ENCODE measurements at places on chromosomes 1 and 21.

GRCh38 chr1:110060034-110060661, 10.3 kb downstream of the ALX3 start:
- peak; percentile 60 for DNase-seq

DNA sequence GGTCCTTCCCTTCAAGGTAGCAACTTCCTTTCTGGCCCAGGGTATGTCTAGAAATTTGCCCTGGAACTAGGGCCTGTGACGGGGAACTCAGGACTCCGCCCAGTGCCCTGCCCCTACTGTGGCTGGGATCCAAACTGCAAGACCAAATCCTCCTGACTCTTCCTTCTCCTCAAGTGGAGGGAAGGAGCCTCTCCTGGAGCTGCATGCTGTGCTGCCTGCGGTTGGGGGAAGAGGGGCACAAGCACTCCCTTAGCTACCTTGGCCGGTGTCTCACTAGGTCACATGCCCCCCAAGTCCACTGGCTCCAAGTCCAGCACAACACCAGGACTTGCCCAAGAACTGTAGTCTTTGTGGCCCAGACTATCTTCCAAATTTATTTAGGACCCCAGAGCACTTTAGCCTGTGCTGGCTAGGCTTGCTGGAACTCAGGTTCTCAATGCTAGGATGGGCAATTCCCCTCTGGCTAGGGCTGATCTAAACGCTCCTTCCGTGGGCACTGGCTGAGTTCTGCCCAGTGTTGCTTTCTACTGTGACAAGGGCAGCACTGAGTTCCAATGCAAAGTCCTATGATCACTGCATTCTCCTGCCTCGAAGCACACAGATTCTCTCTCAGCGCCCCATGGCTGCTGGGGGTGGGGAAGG, 12.2 kb downstream of the ADSS2 start:
- no peak for DNase-seq

DNA sequence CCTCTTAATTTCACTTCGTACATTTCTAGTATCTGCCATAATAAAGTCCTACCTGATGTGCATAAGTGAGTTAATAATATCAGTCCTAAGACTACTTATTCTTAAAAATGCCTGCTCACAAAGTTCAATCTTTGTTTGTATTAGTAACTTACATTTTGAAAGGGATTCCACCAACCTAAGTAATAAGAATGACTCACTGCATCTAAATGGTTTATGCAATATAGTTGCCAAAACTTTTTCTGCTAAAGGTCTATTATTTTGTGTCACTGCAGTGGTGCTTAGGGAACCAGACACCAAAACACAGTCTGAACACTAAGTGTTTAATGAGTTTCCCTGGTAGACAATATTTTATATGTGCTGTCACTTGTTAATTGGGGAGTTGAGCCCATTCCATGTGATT, 1.8 kb downstream of the ZNF669 start:
- no peak for DNase-seq

- no peak for DNase-seq
These were observed 9.9 kb upstream of the IFNGR2 start for GRCh38 chr21:33393348-33393747.

DNA sequence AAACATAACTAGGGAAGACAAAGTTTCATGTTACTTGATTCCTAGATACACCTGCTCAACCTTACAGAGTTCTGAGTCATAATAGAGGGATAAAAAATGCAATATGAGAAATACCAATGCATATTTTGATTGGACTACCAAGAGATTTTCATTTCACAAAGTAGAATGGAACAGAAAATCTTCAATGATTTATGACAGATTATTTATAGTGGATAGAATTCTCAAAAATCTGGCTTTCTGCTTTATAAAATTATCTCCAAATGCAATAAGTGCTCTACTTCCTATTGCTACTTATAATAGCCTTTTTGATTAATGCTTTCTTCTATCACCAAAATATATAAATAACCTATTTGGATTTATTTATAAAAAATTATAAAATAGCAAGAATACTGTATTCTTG, 18.9 kb upstream of the ATP6V1G3 start:
- no peak for DNase-seq

DNA sequence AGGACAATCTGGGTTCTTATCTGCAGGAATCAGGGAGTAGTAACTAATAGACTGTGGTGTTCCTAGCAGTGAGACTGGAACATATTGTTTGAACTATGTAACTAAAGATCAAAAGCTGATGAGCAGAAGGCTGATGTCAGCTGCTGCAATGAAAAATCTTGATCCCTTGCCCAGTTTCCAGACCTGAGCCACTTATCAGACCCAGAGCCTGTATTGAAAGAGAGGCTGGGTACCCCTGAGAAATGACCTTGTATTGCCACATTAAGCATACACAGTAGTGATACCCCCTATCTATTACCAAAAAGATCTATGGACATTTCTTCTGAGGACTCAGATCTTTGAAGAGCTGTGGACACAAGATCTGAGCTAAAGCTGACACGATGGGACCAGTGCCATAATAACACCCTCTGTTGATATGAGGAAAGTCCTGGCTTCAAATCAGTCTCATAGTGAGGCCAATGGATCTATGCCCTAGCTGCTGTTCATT, 178.0 kb upstream of the GALNT2 start:
- DNase-seq: no peak

DNA sequence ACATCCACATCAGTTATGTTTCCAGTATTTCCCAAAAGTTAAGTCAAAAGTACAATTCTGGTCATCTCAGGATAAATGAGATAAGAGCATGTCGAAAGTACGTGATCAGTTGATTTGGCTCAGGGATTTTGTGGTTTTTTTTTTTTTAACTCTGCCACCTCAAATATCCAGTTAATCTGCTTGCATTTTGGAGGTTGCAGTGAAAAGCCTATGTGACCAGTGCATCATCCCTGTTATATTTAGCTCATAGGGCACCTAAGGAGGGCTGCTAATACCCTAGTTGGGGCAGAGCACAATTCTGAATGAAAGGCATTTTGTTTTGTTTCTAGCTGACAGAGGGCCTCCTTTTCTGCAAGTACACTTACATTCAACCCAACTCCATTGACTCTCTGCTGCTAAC, 31.7 kb upstream of the RGS16 start:
- DNase-seq: no peak

DNA sequence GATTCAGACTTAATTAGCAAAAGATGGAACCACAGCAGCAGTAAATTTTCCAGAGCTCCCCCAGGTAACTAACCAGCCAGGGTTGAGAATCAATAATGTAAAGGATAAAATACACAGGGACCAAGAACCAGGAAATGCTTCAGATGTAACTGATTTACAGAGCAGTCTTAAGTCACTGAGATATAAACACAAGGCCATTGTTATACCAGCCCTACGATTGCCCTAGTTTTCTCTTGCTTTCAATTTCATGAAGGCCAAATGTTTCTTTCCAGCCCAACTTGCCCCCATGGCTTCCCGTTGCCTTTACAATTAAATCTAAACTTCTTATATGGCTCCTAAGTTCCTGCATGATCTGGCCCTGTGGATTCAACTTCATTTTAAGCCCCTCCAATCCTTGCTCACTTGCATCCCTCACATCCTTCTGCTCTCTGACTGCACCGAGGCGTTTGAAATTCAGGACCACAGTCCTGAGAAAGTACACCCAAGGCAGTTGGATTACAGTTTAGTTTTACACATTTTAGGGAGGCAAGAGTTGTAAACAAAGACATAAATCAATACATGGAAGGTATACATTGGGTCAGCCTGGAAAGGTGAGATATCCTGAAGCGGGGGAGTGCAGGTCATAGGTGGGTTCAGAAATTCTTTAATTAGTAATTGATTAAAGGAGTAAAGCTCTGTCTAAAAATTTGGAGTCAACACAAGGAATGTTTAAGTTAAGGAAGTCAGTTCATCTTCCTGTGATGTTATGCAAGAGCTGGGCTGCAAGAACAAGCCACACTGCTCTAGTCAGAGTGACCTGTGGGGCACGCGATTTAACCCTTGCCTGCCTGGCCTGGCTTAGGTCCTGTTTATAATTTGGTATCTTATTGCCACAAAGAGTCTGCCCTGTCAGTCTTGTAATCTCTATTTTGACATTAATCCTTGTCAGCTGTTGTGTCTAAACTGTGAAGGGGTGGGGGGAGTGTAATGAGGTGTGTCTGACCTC, 69.9 kb upstream of the COG2 start:
- no peak for DNase-seq

- DNase-seq: no peak
These were observed 20.0 kb downstream of the USP25 start for GRCh38 chr21:15749861-15750159.

DNA sequence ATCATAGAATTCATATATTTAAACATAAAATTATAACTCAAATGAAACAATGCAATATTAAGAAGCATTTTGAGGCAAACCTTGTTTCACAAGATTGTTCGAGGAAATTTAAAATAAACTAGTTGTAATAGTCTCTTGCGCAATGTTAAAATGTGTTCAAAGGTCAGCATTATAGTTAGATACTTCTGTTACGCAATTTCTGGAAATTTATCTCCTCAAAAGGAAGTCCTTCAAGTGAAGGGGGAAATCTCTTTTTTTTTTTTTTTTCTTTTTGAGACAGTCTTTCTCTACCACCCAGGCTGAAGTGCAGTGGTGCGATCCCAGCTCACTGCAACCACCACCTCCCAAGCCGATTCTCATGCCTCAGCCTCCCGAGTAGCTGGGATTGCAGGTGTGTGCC, 52.1 kb downstream of the FMO4 start:
- no peak for DNase-seq

- DNase-seq: no peak
These were observed 177.9 kb downstream of the EIF4G3 start for GRCh38 chr1:20998826-20999225.

GRCh38 chr1:168217664-168218063, 8.1 kb upstream of the SFT2D2 start:
- no peak for DNase-seq

- DNase-seq: no peak
These were observed 18.6 kb downstream of the ZBTB40 start for GRCh38 chr1:22470227-22470626.

DNA sequence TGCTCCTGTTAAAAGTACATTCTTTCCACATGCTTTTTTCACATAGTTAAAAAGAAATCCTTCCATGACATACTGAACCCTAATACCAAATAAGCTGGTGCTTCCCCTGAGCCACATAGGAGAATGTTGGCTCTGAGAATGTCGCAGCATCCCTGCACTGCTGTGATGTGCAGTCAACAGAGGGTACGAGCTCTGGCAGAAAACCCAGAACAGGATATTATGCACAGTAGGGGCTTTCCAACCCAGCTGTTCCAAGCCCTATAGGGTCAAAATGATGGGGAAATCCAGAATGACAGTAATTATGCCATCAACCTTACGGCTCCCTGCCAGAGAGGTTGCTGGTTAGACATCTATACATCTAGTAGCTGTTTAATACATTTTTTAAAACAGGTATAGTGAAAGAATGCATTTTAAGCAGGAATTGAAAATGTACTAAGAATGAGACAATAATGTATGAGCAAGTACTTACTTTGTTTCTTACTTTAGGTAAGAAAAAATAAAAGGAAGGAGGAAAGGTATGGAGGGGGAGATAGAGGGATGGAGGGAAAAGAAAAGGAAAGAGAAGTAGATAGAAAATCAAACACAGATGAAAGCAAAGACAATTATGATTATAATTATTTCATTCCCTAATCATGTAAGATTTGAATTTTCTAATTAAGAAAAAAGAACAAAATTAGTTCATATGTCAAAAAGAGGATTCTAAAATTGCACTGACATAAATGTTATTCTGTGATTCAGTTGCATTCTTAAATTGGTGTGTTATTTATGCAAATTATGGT, 126.0 kb downstream of the NR5A2 start:
- peak; percentile 68 for DNase-seq

GRCh38 chr21:45138199-45139002, 64.0 kb downstream of the ADARB1 start:
- peak; percentile 62 for DNase-seq

DNA sequence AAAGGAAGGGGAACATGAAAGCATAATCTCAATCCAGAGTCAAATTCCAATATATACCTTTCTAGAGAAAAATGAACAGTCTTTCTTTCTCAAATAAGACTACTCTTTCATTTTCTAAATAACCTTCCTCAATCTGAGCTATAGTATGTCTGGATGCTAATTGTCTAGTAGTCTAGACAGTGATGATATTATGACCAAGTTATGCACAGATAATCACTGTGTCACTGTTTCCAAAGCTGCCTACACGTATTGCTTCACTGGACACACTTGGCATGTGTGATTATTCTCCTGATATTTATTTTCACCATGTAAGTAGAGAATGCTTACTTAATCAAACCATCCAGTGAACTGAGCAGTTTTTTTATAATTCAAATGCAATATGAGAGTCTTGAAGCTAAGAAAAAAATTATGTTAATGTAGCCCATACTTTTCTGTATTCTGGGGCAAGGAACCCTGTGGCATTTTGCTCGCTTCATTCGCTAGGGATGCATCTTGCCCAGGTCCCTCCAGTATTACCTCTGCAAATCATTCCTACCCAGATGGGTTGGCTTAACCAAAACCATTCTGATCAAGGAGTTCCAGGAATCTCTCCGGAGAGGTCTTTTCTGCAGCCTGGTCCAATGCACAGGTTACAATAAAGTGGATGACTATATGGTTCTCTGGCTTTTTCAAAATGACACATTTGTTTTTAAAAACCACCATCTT, 303.1 kb upstream of the RUNX1 start:
- no peak for DNase-seq

GRCh38 chr1:19495799-19496526, 10.6 kb upstream of the CAPZB start:
- DNase-seq: no peak

GRCh38 chr1:86858524-86859261, 55.2 kb downstream of the SELENOF start:
- DNase-seq: no peak

- DNase-seq: no peak
These were observed 478.2 kb upstream of the VAMP3 start for GRCh38 chr1:7292714-7293419.

DNA sequence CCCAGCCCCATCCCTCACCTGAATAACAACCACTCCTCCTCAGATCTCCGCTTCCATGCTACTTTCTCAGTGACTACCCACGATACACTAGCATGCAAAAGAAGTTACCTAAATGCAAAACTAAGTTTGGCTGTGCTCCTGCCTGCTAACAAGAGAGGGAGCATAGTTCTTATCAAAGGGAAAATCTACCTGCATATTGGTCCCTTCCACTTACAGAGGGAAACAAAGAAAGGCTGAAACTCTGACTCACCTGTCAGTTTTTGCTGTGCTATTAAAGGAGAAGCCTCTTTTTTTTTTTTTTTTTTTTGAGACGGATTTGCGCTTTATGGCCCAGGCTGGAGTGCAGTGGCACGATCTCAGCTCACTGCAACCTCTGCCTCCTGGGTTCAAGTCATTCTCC, 43.8 kb upstream of the RAVER2 start:
- DNase-seq: no peak

GRCh38 chr1:197180252-197180878, 33.9 kb upstream of the ASPM start:
- DNase-seq: no peak

- no peak for DNase-seq
These were observed 11.6 kb upstream of the ETS2 start for GRCh38 chr21:38793926-38794713.
